ENCODE measurements at places on chromosomes 3 and 15. TPM values are rescaled to one million over a fixed set of nuclear protein-coding genes. Genes with fewer than 3 reads are reported as not detected.

Gene ZIC1
- 24.5 TPM for total RNA-seq

Gene LIPH
- 0.22 TPM for total RNA-seq

Gene STRIT1
- not detected for total RNA-seq

Gene SRGAP3
- 10.4 TPM for total RNA-seq

Gene ROBO2
- 4.0 TPM for total RNA-seq
